ENCODE measurements at places on chromosomes 2 and 18.

GRCh38 chr2:187349326-187349944 lies 98.6 kb downstream of the CALCRL start:
- no peak for DNase-seq

DNA sequence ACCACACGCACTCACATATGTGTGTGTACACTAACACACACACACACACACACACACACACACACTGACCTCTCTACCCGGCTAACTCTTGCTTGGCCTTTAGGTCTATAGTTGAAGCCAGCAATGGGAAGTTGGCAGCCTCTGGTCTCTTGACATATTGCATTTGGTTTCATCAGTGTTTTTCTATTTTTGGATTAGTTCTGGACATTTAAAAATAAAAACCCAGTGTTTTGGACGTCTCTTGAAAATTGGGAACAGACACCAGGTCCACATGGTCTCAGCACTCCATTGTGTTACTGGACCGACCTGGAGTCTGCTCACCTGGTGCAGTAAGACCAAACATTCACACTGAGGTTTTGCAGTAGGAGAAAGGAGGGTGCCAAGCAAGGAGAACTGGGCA lies 50.4 kb upstream of the AFF3 start:
- no peak for DNase-seq

GRCh38 chr2:161121622-161122021 lies 38.6 kb upstream of the TANK start:
- DNase-seq, result no peak

DNA sequence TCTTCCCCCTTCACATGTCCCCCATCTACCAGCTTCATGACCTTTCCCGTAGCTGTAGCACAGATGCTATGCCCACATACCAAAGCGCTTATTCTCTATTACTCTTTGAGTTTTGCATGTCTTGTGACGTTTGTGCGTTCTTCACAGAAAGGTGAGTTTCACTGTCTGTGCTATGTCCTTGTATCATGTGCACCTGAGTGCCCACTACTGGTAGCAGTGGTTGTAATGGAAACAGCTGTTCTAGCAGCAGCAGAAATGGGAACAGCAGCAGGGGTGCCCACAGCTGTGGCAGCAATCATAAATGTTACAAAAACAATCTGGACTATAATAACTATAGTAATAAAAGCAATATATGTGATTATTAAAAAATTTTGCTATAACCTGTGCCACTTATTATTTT lies 127.1 kb downstream of the STK39 start:
- DNase-seq, result no peak

DNA sequence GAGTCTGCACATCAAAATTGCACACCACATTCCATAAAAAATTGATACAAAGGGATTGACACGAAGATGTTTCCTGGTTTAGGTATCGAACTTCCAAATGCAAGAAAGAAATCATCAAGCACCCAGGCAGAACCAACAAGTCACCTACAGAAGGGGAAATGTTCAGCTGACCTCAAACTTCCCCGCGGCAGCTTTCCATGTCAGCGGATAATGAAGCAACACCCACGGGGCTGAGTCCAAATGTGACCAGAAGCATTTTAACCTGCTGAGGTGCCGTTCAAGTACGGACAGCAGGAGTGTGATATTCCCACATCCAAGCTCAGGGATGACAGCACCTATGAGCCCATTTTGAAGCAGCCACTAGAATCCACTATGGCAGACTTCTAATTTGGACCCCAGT lies 124.9 kb downstream of the GALNT14 start:
- no peak for DNase-seq

DNA sequence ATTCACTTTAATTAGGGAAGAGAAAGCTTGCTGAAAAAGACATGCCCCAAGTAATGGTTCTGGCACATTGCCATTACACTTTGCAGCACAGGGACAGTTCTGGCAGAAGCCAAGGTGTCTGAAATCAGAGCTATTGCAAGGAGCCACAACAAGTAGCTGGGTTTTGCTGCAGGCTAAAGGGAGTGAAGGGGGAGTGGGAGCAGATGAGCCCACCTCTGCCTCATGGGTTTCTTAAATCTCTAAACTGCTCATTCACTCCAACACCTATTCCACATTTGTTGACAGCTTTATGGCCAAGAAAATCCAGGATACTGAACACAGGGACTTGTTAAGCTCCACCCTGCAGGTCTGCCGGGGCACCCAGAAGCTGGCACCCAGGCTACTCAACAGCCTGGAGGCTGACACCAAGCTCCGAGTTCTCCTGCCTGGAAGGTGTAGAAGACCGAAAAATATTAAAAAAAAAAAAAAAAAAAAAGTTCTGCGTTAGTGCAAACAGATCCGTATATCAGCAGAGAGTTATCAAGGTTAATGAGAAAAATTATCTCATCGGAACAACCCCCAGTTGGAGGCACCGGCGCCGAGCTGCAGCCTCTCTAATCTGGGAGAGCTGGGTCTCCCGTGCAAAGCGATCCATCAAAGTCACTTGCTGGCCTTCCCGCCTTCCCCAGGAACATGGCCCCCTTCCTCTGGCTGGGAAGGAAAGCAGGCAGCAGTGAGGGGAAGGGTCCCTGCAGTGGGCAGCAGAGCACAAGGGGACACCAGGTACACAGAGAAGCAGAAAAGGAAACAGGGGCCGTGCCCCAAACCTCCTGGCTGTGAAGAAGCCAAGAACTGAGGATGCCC lies 123.7 kb downstream of the HNMT start:
- DNase-seq, result no peak

DNA sequence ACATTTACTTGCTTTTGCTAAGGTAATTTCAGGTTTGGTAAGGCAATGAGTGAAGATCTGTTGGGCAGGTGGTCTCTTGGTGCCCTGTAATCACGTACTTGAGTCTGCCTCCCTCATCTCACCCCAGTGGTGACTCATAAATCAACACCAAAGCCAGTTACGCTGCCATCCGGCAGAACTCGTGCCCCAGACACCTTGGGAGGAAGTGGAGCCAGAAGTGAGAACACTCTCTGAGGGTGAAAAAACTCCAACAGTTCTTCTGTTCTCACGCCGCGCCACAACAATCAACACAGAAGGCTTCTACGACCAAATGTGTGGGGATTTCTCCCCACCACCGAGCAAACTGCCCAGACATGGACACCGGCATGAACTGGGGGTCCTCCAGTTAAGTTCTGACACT lies 206.2 kb downstream of the ARL4C start:
- DNase-seq, result peak; percentile 73

DNA sequence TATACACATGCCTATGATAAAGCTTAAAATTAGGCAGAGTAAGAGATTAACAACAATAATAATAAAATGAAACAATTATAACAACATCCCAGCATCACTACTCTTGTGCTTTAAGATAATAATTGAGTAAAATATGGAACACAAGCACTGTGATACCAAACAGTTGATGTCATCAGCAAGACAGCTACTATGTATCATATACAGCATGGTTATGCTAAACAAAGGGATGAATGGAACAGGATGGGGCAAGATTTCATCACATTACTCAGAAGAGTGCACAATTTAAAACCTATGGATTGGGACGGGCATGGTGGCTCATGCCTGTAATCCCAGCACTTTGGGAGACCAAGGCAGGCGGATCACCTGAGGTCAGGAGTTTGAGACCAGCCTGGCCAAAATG lies 1221.0 kb downstream of the SUCLG1 start:
- DNase-seq, result no peak

DNA sequence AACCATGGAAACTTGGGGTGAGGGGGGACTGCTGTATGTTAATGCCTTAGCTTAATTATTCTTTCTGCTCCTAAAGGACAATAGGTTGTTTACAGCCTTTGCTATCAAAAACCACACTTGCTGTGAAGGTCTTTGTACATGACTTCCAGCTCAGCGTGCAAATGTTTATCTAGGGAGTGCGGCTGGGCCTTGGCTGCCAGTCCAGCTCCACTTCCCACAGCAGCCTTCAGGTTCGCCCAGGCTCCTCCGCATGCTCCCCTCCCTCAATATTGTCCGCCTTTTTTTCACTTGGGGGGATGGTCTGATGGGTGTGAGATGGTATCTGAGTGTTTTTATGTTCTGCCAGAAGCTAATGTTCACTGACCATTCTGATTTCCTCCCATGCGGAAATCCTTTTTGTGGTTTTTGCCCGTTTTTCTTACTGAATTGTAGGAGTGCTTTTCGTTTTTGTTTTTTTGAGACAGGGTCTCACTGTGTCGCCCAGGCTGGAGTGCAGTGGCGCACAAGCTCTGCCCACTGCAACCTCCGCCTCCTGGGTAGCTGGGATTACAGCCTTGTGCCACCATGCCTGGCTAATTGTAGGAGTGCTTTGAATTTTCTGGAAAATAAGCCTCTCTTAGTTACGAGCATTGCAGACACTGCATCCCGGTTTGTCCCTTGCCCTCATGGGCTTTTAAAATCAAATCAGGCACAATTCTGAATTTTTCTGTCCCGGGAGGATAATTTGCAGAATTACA lies 28.8 kb downstream of the SH3BP4 start:
- no peak for DNase-seq

DNA sequence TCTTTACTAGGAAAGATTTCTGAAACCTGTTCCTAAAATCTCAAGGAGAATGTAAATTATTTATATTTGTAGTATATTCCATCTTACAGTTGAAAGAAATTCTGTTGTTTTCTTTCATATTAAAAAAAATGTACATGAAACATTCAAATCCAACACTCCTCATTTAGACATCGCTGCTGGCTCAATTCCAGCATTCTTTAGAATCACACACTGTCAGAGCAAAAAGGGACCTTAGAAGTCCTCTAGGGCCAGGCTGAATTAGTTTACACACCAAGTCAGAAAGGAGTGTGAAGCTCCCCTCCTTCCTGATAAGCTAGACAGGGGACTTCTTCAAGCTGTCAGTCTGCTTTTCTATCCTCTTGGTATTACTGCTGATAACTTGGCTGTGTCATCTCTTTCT lies 158.6 kb upstream of the LTBP1 start:
- no peak for DNase-seq

- DNase-seq, result no peak
Observed at GRCh38 chr2:233800208-233800607, 22.1 kb downstream of the MROH2A start.

GRCh38 chr2:15009681-15010080 lies 377.2 kb downstream of the LRATD1 start:
- DNase-seq, result no peak

GRCh38 chr2:195009202-195009601 lies 647.8 kb upstream of the SLC39A10 start:
- no peak for DNase-seq

DNA sequence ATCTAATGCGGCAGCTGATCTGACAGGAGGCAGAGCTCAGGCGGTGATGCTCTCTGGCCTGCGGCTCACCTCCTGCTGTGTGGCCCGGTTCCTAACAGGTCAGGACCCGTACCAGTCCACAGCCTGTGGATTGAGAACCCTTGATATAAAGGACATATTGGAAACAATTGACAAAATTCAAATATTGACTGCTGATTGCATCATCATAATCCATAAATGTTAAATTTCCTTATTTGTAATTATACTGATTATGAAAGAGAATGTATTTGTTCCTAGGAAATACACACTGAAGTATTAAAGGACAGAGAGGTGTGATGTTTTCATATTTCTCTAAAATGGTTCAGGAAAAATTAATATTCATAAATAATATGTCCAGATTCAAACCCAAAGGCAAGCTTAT lies 63.8 kb upstream of the SRD5A2 start:
- no peak for DNase-seq

DNA sequence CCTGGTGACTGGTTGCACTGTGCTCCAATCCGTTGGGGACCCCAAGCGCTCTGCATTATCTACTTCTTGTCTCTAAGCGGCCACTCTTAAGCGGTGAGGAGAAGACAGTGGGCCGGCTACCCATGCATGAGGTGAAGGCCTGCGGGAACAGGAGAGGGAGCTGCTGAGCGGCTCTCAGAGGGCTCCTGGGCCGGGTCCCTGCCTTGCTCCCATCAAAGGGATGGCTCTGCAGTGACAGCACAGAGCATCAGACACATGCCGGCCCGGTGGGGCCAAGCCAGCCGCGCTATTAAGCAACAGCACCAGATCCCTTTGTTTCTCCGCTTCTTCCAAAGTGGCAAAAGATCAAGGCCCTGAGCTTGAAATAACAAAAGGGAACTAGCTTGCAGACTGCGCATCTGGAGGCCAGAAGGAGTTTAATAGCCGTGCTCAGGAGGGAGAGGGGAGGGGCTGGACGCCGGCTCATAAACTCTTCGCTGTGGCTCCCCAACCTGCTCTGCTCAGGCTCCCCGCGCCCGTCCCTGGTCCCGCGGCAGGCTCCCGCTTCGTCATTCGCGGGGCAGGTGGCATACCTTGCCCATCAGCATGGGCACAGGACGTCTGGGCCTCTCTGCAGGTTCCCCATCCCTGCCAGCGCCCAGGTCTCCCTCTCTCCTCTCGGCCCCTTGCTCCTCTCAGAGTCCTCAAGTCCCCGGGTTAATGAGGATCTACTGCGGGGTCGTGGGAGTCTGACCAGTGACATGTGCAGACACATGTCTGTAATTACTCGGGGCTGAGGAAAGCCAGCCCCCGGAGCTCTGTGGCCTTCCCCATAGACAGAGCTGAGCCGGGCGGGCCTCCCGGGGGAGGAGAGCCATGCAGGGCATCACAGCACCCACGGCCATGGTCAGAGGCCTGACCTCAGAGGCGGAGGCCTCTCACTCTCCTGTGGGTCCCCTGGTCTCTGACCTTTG lies 96.7 kb downstream of the ASB1 start:
- no peak for DNase-seq

DNA sequence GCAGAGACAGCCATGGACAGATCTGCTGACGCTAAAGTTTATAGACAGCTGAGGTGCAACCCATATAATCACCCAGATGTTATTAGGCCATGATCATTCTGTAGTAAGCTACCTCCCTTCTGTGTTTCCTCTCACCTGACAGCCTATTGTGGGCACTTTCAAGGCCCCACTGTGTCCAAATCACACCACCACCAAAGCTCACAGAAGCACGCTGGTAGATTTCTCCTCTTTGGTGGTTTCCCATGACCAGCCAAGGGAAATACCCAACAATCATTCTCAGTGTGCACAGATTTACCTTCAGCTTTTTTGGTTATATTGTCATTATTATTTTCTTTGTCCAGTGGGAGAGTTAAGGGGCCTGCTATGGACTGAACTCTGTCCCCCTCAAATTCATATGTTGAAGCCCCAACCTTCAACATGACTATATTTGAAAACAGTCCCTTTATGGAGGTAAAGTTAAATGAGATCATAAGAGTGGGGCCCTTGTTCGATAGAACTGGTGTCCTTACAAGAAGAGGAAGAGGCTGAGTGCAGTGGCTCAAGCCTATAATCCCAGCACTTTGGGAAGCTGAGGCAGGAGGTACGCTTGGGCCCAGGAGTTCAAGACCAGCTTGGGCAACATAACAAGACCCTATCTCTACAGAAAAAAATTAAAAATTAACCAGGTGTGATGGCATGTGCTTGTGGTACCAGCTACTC lies 74.0 kb upstream of the MSH6 start:
- DNase-seq, result no peak

GRCh38 chr2:200467806-200468681 lies 41.8 kb downstream of the KCTD18 start:
- no peak for DNase-seq

DNA sequence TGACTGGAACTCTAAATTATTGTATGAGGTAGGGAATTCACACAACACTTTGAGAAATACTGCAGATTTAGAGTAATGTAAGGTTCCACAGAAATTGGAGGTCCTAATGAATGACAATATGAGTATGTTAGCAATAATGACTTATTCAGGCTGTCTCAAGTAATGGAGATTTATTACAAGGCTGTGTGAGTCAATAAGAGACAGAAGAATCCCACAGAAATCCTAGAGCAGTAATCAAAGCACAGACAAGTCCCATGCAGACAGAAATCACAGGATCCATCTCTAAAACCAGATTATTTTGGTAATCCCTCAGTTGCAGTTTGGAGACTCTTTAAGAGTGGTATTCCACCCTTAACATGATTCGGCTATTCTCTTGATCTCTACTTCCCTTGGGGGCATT lies 83.6 kb downstream of the FAM161A start:
- DNase-seq, result no peak

GRCh38 chr2:53512071-53512826 lies 255.4 kb upstream of the CHAC2 start:
- DNase-seq, result no peak

Measured in activated T-helper 9 cell treated with anti-CD3 and anti-CD28 coated beads, Interleukin-2, amount 50 U/mL, for 16 hours (primary cell).